ENCODE measurements at places on chromosomes 2 and 18.

GRCh38 chr2:161871113-161871512 lies 202.9 kb downstream of the DPP4 start:
- no peak for DNase-seq

GRCh38 chr2:239979243-239980023 lies 45.7 kb downstream of the NDUFA10 start:
- DNase-seq: peak; percentile 9

- DNase-seq: no peak
Observed at GRCh38 chr2:114011713-114012112, 121.8 kb downstream of the ACTR3 start.

DNA sequence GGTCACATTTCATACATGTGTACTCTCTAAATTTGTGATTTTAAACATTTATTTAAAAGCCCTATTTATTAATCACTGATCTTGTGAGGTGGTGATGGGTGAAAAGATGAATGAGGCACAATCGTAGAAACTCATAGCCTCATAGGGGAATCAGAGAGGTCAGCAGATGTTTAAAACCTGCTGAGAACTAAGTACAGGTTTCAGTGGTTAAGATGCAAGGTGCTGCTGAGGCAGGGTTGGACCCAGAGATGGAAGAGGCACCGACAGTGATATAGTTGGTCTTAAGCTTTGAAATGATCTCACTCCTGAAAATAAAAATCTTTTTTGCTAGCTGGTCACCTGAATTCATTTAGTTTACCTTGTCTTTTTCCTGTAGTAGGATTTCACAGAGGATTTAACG lies 49.6 kb downstream of the LINC00305 start:
- DNase-seq: no peak

- DNase-seq: no peak
Observed at GRCh38 chr2:191369034-191369433, 123.8 kb downstream of the MYO1B start.

- DNase-seq: peak; percentile 61
Observed at GRCh38 chr2:60519231-60519863, 34.1 kb downstream of the BCL11A start.

- DNase-seq: no peak
Observed at GRCh38 chr18:47397671-47398319, 146.3 kb upstream of the SKOR2 start.

GRCh38 chr18:38759457-38759856 lies 1193.9 kb upstream of the CELF4 start:
- DNase-seq: peak; percentile 29

DNA sequence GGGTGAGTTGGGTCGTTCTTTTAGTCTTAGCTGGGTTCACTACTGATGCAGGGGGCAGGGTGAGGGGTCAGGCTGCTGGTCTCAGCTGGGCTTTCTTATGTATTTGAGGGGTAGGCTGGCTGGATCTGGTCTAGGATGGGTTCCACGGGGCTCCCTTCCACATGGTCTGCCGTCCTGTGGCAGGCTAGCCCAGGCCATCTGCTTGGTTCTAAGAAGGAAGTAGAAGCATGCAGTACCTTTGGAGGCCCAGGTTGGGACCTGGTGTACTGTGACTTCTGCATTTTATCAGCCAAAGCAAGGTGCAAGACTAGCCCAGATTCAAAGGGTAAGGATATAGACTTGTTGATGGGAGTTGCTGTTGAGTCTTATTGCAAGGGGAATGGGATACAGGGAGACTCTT lies 35.5 kb upstream of the MGAT5 start:
- no peak for DNase-seq

Data from fibroblast of upper back skin (primary cell).